ENCODE measurements at places on chromosomes 16 and 17. TPM values are rescaled to one million over a fixed set of nuclear protein-coding genes. Genes with fewer than 3 reads are reported as not detected.

The GALK1 gene
- total RNA-seq = 27.7 TPM

The CDH11 gene
- 114 TPM for total RNA-seq

The KRTAP4-9 gene
- not detected for total RNA-seq

The ACSM5 gene
- total RNA-seq = 0.18 TPM

The MYH2 gene
- total RNA-seq = 42.5 TPM

The PDXDC1 gene
- 40.8 TPM for total RNA-seq

The TBC1D3K gene
- not detected for total RNA-seq

The HIGD1B gene
- 6.6 TPM for total RNA-seq

The CDK5R1 gene
- total RNA-seq = 4.4 TPM

The LGALS9B gene
- total RNA-seq = not detected

The SOST gene
- not detected for total RNA-seq

The SLC12A3 gene
- 0.04 TPM for total RNA-seq

The POLR2C gene
- total RNA-seq = 55.6 TPM

The SMIM5 gene
- 10.8 TPM for total RNA-seq

The NOS2 gene
- 1.5 TPM for total RNA-seq

The KRTAP2-2 gene
- total RNA-seq = not detected

The HOXB13 gene
- total RNA-seq = under 0.01 TPM

The WNT3 gene
- total RNA-seq = 1.9 TPM

The CLDN9 gene
- 0.40 TPM for total RNA-seq

The HBA1 gene
- 387 TPM for total RNA-seq

The PRKCA gene
- total RNA-seq = 2.3 TPM

The TAC4 gene
- total RNA-seq = 0.75 TPM

The CDT1 gene
- total RNA-seq = 2.7 TPM

Measured in muscle of leg (tissue), 16 donors.